NT2/D1 (cell line): ENCODE measurements at places on chromosomes 6 and 20.

- no peak for DNase-seq
These were observed 50.2 kb downstream of the CEP162 start for GRCh38 chr6:84177241-84177640.

- no peak for DNase-seq
These were observed 140.8 kb downstream of the SLC16A10 start for GRCh38 chr6:111228094-111228493.

GRCh38 chr6:2077826-2078225 lies 167.6 kb downstream of the GMDS start:
- DNase-seq, result no peak

DNA sequence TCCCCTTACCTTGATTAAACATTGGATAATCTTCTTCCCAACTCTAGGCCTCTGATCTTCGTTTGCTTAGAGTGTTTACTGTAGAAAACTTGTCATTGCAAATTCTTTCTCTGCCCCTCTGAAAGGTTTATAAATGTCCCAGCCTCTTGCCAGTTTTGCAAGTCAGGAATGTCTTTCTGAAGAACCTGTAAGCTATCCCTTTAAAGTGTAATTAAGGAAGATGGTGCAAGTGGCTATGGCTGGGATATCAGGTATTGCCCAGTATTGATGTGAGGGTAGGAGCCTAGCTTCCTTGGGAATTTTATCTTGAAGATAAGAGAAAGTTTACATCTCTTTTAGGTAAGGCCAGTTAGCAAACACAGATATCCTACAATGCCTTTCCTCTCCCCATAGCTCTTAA lies 211.0 kb upstream of the RIMS1 start:
- no peak for DNase-seq

- no peak for DNase-seq
These were observed 68.7 kb downstream of the TOX2 start for GRCh38 chr20:43983359-43983758.
